ENCODE measurements at places on chromosomes 11 and 22. TPM values are rescaled to one million over a fixed set of nuclear protein-coding genes. Genes with fewer than 3 reads are reported as not detected.

The FOSL1 gene
- 7.0 TPM for total RNA-seq

The SLC25A45 gene
- total RNA-seq = 1.9 TPM

The ACCS gene
- total RNA-seq = 3.8 TPM

The KCNJ1 gene
- total RNA-seq = 0.43 TPM

The FAM180B gene
- total RNA-seq = not detected

The PIH1D2 gene
- total RNA-seq = 0.72 TPM

The NXPE2 gene
- total RNA-seq = not detected

The PKP3 gene
- 382 TPM for total RNA-seq

The VPREB3 gene
- not detected for total RNA-seq

The MRGPRE gene
- total RNA-seq = 0.72 TPM

The DNAJB7 gene
- not detected for total RNA-seq

The UPK3A gene
- not detected for total RNA-seq

The OMP gene
- total RNA-seq = not detected

The OR8G1 gene
- total RNA-seq = not detected

The TUB gene
- 0.21 TPM for total RNA-seq

The PARVB gene
- total RNA-seq = 11.1 TPM

The NXPE4 gene
- total RNA-seq = not detected

The SOX10 gene
- total RNA-seq = not detected

The OR4P4 gene
- total RNA-seq = not detected

The FAM111B gene
- 2.2 TPM for total RNA-seq

The ARHGAP8 gene
- total RNA-seq = 28.2 TPM
